NCI-H2029 (cell line): ENCODE measurements at places on chromosomes 16 and 17.

GRCh38 chr16:89094252-89094879, 714 bp downstream of the ACSF3 start:
- no peak for DNase-seq

- no peak for DNase-seq
These were observed 3.8 kb downstream of the SNX20 start for GRCh38 chr16:50677351-50677750.

- no peak for DNase-seq
These were observed 158.9 kb upstream of the CIBAR2 start for GRCh38 chr16:85271198-85271597.

DNA sequence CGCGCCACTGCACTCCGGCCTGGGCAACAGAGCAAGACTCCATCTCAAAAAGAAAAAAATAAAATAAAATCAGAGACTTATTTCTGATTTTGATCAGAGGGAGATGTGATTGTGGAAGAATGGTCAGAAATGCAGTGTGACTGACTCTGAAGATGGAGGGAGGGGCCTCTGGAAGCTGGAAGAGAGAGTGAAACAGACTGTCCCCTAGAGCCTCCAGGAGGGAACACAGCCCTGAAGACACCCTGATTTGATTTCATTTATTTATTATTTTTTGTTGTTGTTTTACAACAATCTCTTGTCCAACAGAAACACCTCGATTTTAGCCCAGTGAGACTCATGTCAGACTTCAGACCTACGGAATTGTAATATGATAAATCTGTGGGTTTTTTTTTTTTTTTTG, 26.1 kb downstream of the BCL7C start:
- no peak for DNase-seq

DNA sequence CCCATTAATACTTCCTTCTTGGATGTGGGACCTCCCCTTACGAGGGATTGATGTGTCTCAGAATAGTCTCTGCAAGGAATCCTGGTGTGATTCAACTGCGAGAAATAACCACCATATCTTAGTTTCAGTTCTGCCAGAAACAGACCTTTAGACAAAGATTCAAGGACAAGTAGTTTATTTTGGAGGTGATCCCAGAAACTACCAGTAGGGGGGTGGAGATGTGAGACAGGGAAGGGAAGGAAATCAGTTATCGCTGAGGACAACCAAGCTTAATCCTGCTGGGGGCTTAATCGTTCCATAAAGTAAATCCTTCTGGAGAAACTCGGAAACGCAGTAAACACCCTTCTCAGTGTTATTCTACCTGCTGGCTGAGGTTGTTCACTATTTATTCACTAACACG, 5.0 kb upstream of the SDR42E1 start:
- DNase-seq, result no peak

- DNase-seq, result peak; percentile 41
These were observed 142.4 kb upstream of the NOL11 start for GRCh38 chr17:67575325-67575724.

DNA sequence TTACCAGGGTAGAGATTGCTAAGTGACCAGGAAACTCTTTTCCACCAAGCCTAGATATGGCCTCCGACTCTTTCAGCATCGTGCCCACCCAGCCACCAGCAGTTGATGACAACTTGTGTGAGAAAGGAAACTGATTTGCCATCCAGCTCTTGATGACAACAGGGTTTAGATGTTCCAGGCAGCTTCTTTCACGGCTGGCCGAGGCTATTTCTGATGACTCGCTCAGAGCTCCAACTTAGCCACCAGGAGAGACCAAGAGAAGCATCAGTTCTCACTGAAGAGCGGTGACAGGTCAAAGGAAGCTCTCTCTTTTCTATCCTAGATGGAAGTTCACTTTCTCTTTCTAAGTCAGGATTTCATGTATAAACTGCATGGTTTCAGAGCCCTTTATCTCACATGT, 61.2 kb downstream of the MPHOSPH6 start:
- no peak for DNase-seq

DNA sequence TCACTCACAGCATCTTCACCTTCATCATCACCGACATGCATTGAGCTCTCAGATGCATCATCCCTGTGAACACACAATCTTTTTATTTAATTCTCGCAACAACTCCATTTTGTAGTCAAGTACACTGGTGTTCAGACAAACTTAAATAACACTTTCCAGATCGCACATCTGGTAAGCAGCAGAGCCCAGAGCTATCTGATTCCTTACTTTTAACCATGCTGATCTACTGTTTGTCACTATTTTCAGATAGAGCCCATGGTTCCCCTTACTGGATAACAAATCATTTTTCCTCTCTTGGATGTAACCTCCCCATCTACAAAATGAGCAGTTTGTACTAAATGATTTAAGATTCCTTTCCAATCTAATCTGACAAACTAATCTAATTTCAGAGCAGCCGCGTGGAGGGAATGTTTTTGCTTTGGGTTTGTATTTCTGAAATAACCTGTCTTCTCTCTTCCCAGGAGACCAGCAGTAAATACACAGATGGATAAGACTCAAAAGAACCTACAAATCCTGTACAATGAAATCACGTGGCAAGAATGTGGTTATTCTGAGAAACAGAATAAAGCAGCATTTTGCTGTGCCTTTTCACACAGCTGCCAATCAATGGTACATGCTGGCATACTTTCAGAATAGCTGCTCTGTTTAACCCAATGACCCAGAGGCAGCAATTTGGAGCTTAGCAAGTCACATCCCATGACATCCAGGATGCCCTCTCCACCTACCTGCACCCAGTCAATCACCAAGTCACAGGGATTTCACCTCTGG, 72.9 kb upstream of the CCL2 start:
- no peak for DNase-seq

DNA sequence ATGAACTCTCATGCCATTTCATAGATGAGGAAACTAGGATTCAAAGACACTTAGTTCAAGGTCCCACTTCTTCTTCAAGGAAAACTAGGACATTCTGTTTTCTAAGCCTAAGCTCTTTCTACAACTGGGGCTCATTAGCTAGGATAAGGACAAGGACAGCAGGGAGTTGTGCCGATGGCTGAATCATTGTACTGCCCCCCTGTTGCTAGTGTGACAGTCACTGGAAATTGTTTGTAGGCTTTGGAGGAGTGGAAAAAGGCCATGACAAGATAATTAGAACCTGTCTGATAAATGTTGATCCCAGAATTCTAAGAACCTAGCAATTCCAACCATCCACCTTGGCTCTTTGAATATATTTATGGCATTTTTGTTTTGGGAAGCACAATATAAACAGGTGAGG, 445.7 kb downstream of the CDH8 start:
- no peak for DNase-seq

GRCh38 chr16:85832570-85833218, 33.2 kb downstream of the COX4I1 start:
- DNase-seq, result no peak

DNA sequence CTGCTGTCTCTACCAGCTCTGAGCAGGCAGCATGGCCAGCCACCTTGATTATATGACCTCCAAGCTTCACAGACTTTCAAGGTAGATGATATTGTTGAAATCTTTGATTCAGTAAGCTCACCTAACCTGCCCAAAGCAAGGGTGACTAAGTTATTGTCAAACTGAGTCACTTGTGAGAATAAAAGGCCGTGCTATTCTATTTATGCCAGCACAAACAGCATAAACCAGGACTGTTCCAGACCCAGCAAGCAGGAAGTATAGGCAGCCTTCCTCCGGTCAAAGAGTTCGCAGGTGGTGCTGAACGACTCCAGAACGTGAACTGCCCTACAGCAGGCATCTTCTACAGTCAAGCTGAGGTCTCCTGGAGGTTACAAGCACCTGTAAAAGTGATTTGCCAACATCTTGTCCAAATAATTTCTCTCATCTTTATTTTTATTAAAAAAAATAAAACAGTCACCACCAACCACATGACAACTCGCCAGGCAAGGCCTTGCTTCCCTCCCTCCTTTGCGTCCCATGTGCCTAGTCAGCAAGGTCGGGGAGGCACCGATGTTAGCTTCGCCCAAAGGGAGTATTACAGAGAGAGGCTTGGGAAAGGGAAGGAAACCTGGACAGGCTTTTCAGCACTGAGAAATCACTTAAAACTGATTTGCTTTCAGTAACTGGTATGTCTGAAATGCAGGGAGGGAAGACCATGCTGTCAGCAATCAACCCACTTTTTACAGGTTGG, 10.8 kb downstream of the ARL2BP start:
- DNase-seq, result no peak

- DNase-seq, result no peak
These were observed 13.8 kb upstream of the BCAR1 start for GRCh38 chr16:75264999-75265910.

GRCh38 chr16:84925092-84925772, 86.1 kb downstream of the ZDHHC7 start:
- DNase-seq, result peak; percentile 6

- no peak for DNase-seq
These were observed 24.2 kb downstream of the ACSM1 start for GRCh38 chr16:20673071-20673806.

- DNase-seq, result peak; percentile 91
These were observed 419.1 kb downstream of the CA10 start for GRCh38 chr17:51739245-51739886.

- no peak for DNase-seq
These were observed 684 bp upstream of the RSAD1 start for GRCh38 chr17:50477976-50478375.

- DNase-seq, result no peak
These were observed 31.2 kb downstream of the NFATC3 start for GRCh38 chr16:68116256-68116867.

DNA sequence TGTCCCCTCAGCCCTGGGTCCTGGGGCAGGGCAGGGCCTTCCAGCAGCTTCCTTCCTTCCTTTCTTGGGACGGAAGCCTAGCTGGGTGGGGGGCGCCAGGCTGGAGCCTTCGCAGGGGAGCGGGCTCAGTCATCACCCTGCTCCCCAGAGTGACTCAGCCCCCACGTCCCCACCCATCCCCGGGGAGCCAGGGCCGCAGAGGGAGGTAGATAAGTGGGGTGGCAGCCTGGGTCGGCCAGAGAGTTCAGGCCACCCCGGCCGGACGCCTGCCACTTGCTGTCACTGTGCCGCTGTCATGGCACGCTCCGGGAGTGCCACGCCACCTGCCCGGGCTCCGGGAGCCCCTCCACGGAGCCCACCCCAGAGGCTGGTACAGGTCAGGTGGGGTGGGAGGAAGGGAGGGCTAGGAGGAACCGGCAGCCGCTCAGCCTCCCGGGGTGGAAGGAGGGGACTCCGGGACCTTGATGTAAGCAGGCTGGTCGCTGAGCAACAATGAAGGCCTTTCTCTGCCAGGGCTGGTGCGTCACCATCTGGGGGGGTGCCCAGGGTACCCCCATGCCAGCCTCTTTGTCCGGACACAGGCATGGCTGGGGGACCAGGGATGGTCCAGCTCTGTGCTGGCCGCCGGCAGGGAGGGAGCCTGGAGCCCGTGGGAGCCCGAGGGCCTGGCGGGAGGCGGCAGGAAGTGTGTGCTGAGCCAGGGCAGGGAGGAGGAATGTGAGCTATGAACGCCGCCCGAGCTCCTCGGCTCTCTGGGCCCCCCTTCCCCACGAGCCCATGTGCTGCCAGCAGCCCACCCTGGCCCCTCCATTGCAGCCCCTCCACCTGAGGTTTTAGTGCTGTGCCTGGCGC, 6.6 kb downstream of the NHERF2 start:
- DNase-seq, result no peak

DNA sequence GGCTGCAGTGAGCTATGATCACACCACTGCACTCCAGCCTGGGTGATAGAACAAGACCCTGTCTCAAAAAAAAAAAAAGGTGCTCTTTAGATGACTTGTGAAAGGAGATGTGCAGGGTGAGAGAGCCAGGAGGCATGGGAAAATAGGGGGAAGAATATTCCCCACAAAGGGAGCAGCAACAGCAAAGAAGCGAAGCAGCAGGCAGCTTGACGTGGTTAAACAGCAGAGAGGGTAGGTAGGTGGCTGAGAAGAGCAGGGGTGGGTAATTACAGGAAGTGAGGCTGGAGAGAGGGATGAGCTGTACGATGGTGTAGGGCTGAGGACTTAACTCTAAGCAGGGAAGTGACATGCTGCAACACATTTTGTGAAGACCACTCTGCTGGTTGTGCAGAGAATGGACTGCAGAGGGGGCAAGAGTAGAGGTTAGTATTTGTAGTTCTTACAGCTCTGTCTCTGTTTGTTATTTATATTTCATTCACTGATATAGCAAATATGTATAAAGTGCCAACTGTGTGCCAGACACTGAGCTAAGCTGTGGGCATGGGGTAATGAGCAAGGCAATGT, 1.6 kb downstream of the HEATR3 start:
- DNase-seq, result no peak

DNA sequence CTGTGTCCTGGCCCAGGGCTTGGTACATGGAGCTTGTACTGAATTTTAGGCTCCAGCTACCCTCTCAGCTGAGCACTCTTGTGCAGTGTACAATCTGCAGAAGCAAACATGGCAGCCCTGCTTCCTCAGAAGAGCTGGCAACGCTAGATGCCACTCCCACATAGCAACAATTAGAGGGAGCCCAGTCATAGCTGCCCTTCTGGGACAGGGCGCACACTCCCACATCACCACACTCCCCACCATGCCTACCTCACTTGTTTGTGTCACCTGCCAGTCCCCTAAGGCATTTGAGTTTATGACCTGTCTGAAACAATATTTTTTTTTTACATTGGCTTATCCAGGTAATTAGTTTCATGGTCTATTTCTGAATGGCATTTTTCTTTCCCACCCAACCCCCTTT, 72.3 kb downstream of the C17orf67 start:
- DNase-seq, result no peak

- DNase-seq, result no peak
These were observed 172.0 kb downstream of the CDK5R1 start for GRCh38 chr17:32658470-32659418.

- no peak for DNase-seq
These were observed 13.2 kb downstream of the AANAT start for GRCh38 chr17:76480632-76481031.

GRCh38 chr17:36500745-36501225, 14.3 kb downstream of the ZNHIT3 start:
- no peak for DNase-seq

DNA sequence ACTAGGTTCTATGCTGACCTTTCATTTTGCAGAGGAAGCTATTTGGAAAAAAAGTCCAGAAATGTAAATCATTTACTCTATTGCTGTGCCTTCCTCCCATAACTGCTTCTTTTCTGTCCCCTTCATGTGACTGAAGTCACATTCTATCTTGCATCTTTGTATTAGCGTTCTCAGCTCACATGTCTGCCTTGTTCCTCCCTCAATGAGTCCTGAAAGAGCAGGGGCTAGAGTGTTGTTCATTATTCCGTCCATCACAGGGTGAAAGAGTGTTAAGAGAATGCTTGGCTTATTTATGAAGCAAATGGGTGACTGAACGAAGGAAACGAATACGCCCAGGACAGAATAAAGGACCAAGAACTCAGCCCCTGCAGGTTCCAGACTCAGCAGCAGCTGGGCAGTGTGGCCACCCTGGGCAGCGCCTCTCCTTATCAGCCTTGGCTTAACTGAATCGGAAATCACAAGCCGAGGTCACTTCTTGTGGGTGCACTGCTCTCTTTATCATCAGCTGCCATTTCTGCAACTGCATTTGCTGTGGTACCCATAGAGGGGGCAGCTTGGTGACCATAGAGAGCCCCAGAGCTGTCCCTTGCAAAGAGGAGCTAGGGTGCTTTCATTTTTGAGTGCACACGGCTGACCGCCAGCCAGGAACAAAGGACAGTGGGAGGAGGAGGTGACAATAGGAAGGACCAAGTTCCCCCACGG, 1.8 kb upstream of the PIK3R6 start:
- no peak for DNase-seq
